ENCODE measurements at places on chromosomes 12 and 14.
A peak's percentile ranks its signal among the peaks of the same experiment; 100 is the strongest.

DNA sequence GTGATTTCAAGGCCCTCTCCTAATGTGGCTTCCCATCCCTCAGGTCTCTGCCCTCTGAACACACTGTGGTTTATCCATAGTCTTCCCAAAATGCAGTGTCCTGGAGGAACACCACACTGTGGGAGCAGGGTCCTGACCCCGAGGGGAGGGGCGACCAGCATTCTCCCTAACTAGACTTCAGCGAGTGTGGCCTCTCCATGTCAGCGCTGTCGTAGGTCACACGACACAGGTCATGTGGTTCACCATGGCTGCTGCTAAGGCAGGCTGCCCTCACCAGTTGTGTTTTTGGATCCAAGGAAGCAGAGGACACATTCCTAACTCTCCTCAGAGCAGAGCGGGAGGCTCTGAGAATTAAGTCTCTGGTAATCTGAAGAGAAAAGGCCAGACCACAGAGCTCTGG lies 50.5 kb downstream of the SSH1 start:
- peak overlapping the region; percentile 69 for H3K27ac ChIP-seq
- no peaks in the 10 kb centered on the region for H3K27me3 ChIP-seq
- peaks cover 15% of the 10 kb centered on the region for H3K4me1 ChIP-seq
- H3K4me3 ChIP-seq: no peak overlapping the region
- peaks cover 75% of the 10 kb centered on the region for H3K36me3 ChIP-seq
- DNase-seq: no peak

DNA sequence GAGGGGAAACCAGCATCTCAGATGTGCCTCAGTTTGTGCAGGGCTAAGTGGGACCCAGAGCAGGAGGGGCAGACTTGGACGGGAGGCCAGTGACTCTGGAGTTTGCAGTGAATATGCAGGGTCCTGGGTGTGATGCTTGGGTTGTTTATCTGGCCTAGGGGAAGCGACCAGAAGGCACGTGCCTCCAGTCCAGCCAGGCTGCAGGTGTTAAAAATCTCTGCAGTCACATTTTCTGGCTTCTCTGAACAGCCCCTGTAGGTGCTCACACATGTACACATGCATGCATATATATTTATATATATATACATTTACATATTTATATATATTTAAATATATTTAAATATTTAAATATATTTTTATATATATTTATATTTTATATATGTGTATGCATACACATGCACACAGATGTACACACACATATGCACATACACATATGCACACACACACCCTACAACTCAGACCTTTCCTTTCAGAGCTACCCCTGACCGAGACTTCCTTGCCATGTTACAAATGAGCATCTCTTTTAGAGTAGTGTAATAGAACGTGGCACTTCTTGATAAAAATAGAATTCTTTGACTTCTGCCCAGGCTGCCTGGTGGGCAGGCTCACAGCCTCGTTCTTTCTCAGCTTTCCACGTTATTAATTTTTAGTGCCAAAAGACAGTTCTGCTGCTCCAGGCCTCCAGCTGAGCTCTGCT lies 26.8 kb upstream of the TCL1B start:
- no peaks in the 10 kb centered on the region for H3K4me1 ChIP-seq
- no peak overlapping the region for H3K4me3 ChIP-seq
- DNase-seq: no peak
- no peak overlapping the region for H3K27ac ChIP-seq
- H3K27me3 ChIP-seq: no peaks in the 10 kb centered on the region
- no peaks in the 10 kb centered on the region for H3K36me3 ChIP-seq

DNA sequence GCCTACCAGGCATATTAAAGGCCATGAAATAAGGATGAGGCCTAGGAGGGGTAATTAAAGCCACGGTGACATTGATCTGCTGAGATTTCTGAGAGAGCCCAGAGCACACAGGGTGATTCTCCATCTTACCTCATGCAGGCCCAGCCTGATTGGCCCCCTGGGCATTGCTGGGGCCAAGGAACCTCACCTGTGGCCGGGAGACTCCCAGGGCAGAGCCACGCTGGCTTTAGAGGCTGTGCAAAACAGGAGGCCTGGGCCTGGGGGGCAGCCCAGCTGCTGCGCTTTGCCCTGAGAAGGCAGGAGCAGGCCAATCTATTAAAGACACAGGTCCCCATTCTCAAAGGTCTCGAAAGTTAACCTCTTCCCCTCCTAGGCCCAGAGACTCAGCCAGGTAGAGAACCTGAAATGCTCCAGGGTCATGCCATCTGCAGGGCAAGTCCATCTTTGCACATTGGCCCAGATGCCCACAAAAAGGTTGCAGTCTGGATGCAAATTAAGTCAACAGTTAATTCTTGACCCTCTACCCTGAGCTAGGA lies 1099.7 kb downstream of the BCL11B start:
- no peaks in the 10 kb centered on the region for H3K36me3 ChIP-seq
- no peak for DNase-seq
- H3K4me1 ChIP-seq: no peaks in the 10 kb centered on the region
- no peak overlapping the region for H3K27ac ChIP-seq
- no peaks in the 10 kb centered on the region for H3K27me3 ChIP-seq

GRCh38 chr14:63986789-63987533 lies 134.2 kb downstream of the SYNE2 start:
- DNase-seq: peak; percentile 2
- no peaks in the 10 kb centered on the region for H3K4me1 ChIP-seq
- no peak overlapping the region for H3K27ac ChIP-seq
- no peak overlapping the region for H3K4me3 ChIP-seq
- H3K27me3 ChIP-seq: no peaks in the 10 kb centered on the region

GRCh38 chr14:29645117-29645516 lies 282.5 kb downstream of the PRKD1 start:
- H3K36me3 ChIP-seq: no peaks in the 10 kb centered on the region
- H3K27ac ChIP-seq: no peak overlapping the region
- no peaks in the 10 kb centered on the region for H3K27me3 ChIP-seq
- H3K4me1 ChIP-seq: no peaks in the 10 kb centered on the region

- H3K4me1 ChIP-seq: peaks cover 36% of the 10 kb centered on the region
- no peaks in the 10 kb centered on the region for H3K27me3 ChIP-seq
- H3K4me3 ChIP-seq: peak overlapping the region; percentile 98
- H3K36me3 ChIP-seq: peaks cover 4% of the 10 kb centered on the region
Measured at GRCh38 chr12:122894193-122895121, 1.5 kb downstream of the VPS37B start.

GRCh38 chr14:70999117-70999516 lies 91.9 kb downstream of the PCNX1 start:
- peaks cover 30% of the 10 kb centered on the region for H3K36me3 ChIP-seq
- H3K4me1 ChIP-seq: no peaks in the 10 kb centered on the region
- DNase-seq: no peak
- H3K27me3 ChIP-seq: no peaks in the 10 kb centered on the region
- H3K27ac ChIP-seq: no peak overlapping the region

DNA sequence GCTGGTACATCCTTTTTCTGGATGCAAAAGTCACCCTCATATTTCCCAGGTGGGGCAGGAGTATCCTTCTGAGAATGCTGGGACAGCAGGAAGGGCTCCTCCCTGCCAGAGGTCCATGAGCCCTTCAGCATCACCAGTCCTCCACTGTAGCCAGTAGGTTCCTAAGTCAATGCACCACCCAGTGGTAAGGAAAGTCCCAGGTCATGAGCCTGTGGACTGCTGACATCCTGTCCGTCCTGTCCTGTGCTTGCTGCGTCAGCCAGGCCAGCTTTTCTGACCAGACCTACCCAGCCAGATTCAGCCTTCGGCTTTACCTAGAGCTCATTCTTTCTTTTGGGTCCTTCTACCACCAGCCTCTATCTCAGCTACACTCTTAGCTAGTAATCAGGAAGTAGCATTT lies 23.0 kb upstream of the ACTN1 start:
- DNase-seq: no peak
- H3K27ac ChIP-seq: no peak overlapping the region
- no peak overlapping the region for H3K4me3 ChIP-seq
- no peaks in the 10 kb centered on the region for H3K36me3 ChIP-seq

GRCh38 chr12:83505586-83505985 lies 818.9 kb downstream of the TMTC2 start:
- H3K27ac ChIP-seq: no peak overlapping the region
- no peak overlapping the region for H3K4me3 ChIP-seq
- no peaks in the 10 kb centered on the region for H3K4me1 ChIP-seq
- H3K27me3 ChIP-seq: no peaks in the 10 kb centered on the region

DNA sequence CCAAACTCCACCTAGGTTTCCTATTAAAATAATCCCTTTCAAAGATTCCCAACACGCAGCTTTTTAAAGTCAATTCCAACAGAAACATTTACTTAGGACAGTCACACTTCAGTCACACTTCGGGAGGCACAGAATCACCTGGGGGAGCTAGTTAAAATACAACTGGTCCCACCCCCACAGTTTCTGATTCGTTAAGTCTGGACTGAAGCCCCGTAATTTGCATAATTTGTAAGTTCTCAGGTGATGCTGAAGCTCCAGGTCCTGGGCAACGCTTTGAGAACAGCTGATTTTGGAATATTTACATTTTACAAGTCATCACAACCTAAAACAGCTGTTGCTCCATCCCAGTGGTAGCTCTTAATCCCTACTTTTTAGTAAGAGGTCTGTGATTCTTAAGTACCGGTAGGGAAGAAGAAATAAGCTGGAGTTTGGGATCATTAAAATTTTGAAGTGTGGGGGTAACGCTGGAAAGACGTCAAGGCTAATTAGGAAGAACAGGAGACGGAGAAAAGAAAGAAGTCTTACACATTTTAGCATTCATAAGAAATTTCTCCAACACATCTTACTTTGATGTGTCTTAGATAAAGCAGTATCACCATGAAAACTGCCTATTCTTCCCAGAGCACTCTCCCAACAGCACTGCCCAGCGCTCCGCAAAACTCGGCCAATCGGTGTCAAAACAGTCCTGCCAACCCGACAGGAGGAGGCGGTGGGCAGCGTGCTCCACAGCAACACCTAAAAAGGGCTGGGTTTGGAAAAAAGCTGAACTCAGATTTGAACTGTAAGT lies 1.1 kb downstream of the IPO8 start:
- H3K27ac ChIP-seq: no peak overlapping the region
- no peaks in the 10 kb centered on the region for H3K36me3 ChIP-seq
- DNase-seq: no peak
- H3K27me3 ChIP-seq: no peaks in the 10 kb centered on the region

- no peaks in the 10 kb centered on the region for H3K27me3 ChIP-seq
- no peak overlapping the region for H3K4me3 ChIP-seq
- no peak overlapping the region for H3K27ac ChIP-seq
- no peaks in the 10 kb centered on the region for H3K4me1 ChIP-seq
Measured at GRCh38 chr12:49503674-49504180, 35.1 kb upstream of the KCNH3 start.

DNA sequence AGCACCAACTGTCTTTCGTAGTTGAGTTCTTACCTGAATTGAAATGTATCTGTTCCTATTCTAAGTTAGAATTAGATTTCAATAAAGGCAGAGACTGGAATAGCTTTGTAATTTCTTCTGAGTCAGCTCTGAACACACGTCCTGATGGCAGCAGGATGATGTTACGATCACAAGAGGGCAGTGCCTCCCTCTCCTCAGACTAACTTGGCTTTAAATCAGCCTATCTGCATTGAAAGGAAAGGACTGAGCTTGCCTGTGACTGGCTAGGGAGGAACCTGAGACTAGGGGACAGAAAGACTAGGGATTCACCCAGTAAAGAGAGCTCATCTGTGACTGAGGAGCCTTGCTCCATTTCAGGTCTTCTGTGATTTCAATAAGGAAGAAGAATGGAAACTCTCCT lies 323.7 kb upstream of the OR4E1 start:
- no peak overlapping the region for H3K27ac ChIP-seq
- H3K4me1 ChIP-seq: no peaks in the 10 kb centered on the region
- H3K36me3 ChIP-seq: no peaks in the 10 kb centered on the region
- peak; percentile 43 for DNase-seq

DNA sequence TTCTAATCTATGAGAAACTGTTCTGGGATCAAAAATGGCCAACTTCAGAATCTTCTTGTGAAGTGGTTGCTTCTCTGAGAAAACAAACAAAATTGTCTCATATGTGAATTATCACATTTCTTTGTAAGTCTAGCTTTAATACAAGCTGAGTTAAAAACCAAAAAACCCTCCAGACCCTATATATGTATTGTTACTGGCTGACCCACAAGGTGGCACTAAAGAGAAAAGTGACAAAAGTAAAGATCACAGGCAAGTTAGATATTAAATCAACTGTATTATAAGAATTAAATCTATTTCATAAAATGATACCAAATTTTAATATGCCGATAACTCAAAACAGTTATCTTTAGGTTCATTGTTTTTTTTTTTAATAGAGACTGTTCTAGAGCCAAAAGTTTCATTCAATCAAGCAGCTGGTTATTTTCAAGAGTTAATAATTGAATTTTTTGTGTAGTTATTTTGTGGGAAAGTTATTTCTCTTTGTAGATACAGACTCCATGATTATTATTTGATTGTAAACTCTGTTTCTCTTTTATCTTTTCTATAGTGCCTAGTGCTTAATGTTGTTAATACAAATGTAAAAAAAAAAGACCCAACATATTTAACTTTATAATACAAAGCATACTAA lies 7.5 kb upstream of the TRHDE start:
- no peaks in the 10 kb centered on the region for H3K36me3 ChIP-seq
- H3K27me3 ChIP-seq: no peaks in the 10 kb centered on the region
- H3K4me1 ChIP-seq: peaks cover 1% of the 10 kb centered on the region
- H3K27ac ChIP-seq: no peak overlapping the region
- no peak for DNase-seq
- H3K4me3 ChIP-seq: no peak overlapping the region

GRCh38 chr14:74893614-74894091 lies 11.9 kb downstream of the DLST start:
- no peaks in the 10 kb centered on the region for H3K27me3 ChIP-seq
- no peak overlapping the region for H3K27ac ChIP-seq
- no peaks in the 10 kb centered on the region for H3K4me1 ChIP-seq
- peaks cover 98% of the 10 kb centered on the region for H3K36me3 ChIP-seq
- H3K4me3 ChIP-seq: no peak overlapping the region

- no peaks in the 10 kb centered on the region for H3K36me3 ChIP-seq
- no peak overlapping the region for H3K27ac ChIP-seq
- H3K4me1 ChIP-seq: no peaks in the 10 kb centered on the region
- H3K27me3 ChIP-seq: no peaks in the 10 kb centered on the region
Measured at GRCh38 chr12:86774841-86775388, 518.7 kb upstream of the MGAT4C start.

GRCh38 chr14:79161571-79161970 lies 991.4 kb downstream of the NRXN3 start:
- no peaks in the 10 kb centered on the region for H3K27me3 ChIP-seq
- H3K27ac ChIP-seq: no peak overlapping the region
- no peaks in the 10 kb centered on the region for H3K36me3 ChIP-seq
- no peak overlapping the region for H3K4me3 ChIP-seq
- no peaks in the 10 kb centered on the region for H3K4me1 ChIP-seq

- H3K36me3 ChIP-seq: peaks cover 4% of the 10 kb centered on the region
- H3K4me1 ChIP-seq: peaks cover 26% of the 10 kb centered on the region
- no peak for DNase-seq
- no peak overlapping the region for H3K4me3 ChIP-seq
Measured at GRCh38 chr14:103404920-103405319, 19.7 kb downstream of the MARK3 start.

GRCh38 chr14:103372552-103373304 lies 12.5 kb upstream of the MARK3 start:
- H3K27ac ChIP-seq: no peak overlapping the region
- H3K27me3 ChIP-seq: peaks cover 2% of the 10 kb centered on the region
- H3K4me1 ChIP-seq: peaks cover 2% of the 10 kb centered on the region
- DNase-seq: no peak
- no peaks in the 10 kb centered on the region for H3K36me3 ChIP-seq
